ENCODE measurements at places on chromosomes 16 and 17.

DNA sequence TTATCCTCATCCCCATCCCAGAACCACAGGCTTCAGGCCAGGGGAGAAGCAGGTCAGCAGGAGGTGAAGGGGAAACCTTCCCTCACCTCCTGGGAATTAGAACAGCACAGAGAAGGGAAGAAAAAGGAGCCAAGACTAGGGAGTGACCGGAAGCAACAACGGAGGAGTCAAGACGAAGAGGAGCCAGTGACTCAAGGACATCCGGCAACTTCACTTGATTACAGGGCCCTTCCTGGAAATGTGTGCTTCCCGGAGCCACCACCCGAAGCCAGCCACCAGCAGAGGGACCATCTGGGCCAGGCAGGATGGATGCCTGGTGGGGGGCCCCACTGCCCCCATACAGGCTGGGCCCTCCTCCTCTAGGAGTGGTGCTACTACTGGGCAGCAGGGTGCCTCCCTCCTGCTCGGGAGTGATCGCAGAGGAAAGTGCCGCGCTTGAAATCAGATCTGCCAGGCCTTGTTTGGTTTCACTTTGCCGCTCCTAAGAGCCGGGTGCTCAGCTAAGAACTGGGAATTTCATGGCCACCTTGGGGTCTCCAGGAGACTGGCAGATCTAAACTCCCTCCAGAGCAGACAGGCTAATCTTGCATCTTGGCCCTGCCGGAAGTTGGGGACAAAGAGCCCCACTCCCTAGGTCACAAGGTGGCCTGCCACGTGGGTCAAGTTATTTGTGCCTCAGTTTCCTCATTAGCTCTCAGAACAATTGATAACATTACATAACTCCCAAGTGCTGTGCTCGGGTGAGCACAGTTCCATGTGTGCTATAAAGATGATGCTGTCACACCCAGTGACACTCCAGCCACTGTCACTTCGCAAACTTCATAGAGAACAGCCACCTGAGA lies 6.6 kb downstream of the CDC42EP4 start:
- peak; percentile 75 for DNase-seq

DNA sequence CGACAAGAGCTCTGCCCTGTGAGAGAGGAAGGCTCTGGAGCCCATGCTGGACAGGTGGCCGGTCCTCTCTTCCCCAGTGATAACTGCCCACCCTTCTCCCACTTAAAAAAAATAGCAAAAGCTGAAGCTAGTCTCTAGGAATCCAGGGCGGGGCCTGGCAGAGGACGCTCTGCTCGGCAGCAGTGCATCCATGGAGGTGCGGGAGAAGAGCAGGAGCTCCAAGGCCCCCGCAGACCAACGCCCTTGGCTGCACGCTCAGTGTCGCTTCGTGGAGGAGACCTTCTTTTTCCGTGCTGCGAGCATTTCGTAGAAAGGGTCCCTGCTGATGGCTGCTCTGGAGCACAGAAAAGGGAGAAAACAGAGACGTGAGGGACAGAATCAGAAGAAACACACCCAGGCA lies 98.6 kb upstream of the DNAH17 start:
- DNase-seq: no peak

DNA sequence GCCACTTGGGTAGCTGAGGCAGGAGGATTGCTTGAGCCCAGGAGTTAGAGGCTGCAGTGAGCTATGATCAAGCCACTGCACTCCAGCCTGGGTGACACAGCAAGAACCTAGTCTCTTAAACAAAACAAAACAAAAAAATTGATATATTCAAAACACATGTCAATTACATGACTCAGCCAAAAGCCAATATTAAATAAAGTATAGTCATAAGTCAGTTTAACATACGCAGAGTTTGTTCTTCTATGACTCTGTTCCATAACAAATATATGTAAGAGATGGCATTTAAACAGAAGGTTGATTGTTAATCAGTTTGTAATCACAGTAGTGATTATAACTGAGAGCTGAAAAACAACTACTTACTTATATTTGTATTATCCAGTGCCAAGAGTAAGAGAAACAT lies 106.5 kb downstream of the CDH8 start:
- DNase-seq: no peak

GRCh38 chr17:30093463-30094147 lies 23.0 kb upstream of the NSRP1 start:
- DNase-seq: peak; percentile 82

DNA sequence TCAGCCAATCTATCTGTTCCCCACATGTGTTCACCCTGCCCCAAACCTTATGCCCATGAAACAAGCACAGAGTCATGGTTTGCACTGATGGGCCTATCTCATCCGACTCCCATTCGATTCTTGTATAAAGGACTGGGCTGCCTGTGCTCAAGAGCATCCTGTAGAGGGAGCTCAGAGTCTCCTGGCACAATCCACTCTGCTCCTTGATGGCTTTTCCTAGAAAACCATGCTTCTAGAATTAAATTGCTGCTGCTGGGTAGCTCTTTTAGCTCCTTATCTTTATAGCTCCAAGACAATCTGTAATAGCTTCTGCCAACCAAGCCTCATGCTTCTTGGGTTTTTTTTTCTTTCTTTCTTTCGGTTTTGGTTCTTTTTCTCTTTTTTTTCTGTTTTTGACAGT lies 9.7 kb downstream of the ZNF19 start:
- DNase-seq: peak; percentile 35

GRCh38 chr17:66790501-66791061 lies 44.3 kb upstream of the CACNG5 start:
- no peak for DNase-seq

- no peak for DNase-seq
Measured at GRCh38 chr17:65553646-65554552, 7.5 kb downstream of the AXIN2 start.

GRCh38 chr16:69055008-69055407 lies 50.4 kb upstream of the HAS3 start:
- DNase-seq: no peak

DNA sequence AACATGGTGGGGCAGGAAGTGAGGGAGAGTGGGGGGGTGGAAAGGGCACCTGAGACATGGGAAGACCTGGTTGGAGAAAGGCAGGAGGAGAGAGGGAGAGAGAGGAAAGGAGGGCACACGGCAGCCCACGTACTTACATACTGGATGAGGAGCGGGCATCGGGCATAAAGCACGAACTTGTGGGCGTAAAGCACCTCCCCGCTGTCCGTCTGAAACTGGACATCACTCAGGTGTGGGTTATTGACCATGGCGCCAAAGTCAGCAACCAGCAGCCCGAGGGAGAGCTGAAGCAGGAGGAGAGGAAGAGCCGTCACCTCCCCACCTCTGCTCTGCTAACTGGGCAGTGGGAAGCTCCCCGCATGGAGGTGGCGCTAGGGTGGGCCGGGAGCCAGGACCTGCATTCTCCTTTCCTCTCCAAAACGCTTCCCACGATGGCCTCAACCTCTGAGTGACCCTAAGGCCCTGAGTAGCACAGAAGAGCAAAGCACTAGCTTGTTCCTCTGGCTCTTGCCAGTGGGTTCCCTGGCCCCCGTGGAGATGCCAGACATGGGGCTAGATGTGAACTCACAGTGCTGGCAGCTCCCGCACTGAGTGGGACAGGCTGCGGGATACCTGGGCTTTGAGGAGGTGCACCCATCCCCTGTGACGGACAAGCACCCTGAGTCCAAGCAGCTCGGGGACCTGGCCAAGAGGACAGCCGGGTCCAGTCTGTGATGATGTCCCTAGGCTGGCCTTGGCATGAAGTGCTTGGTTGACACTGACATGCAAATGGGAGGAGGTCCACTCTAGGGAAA lies 16.9 kb downstream of the SLX4 start:
- no peak for DNase-seq

- no peak for DNase-seq
Measured at GRCh38 chr16:15510992-15511391, 76.6 kb downstream of the BMERB1 start.

DNA sequence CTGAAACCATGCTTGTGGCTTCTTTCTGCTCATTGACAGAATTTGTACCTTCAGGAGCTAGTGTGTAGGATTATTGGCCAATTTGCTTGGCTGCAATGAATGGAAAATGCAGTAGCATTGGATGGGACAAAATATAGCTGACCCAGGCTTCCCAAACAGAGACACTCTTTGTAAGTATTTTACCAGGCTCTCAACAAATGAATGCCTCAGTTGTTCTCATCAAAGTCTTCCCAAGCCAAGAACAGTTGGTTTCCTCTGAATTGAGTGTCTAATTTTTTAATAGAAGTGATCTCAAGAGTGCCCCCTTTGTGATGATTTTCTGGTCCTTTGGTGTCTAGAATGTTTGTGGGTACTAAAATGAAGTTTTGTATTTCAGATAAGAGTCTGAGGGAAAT lies 140.9 kb downstream of the SHISA9 start:
- no peak for DNase-seq
